Frontal cortex (tissue), 4 donors: ENCODE measurements at places on chromosomes 16 and 17. TPM values are rescaled to one million over a fixed set of nuclear protein-coding genes. Genes with fewer than 3 reads are reported as not detected.

DNA sequence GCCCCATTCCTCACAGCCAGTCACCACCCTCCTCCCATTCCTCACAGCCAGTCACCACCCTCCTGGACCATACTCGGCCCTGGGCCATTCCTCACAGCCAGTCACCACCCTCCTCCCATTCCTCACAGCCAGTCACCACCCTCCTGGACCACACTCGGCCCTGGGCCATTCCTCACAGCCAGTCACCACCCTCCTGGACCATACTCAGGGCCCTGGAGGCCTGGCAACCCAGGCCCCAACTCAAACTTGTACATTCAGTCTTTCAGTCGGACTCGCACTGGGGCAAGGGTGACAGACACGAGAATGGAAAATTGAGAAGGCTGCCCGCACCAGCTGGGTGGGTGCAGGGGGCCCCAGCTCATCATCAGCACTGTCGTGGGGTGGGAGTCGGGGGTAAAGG lies 30.4 kb upstream of the FOXK2 start:
- no peak for DNase-seq

GRCh38 chr16:58507963-58508670 lies 7.2 kb upstream of the SETD6 start:
- no peak for DNase-seq

- DNase-seq, result no peak
Measured at GRCh38 chr16:61836804-61837393, 199.3 kb downstream of the CDH8 start.

Gene TPSD1
- not detected for total RNA-seq

DNA sequence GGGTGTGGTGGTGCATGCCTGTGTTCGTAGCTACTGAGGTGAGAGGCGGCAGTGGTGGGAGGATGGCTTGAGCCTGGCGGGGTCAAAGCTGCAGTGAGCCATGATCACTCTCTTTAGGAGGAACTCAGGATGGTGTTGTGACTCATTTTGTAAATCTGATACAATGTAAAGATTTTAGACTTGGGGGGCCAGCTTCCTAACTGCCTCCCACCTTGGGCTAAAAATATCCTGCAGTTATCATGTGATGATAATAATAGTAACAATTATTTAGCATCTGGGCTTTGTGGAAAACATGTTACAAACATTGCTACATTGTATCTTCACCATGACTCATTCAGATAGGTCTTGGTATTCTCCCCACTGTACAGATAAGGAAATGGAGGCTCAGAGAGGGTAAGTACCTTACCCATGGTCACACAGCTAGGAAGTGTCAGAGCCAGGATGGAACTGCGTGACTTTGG lies 7.4 kb downstream of the CTNS start:
- DNase-seq, result no peak

- DNase-seq, result no peak
Measured at GRCh38 chr17:17551361-17551760, 40.1 kb downstream of the PEMT start.

DNA sequence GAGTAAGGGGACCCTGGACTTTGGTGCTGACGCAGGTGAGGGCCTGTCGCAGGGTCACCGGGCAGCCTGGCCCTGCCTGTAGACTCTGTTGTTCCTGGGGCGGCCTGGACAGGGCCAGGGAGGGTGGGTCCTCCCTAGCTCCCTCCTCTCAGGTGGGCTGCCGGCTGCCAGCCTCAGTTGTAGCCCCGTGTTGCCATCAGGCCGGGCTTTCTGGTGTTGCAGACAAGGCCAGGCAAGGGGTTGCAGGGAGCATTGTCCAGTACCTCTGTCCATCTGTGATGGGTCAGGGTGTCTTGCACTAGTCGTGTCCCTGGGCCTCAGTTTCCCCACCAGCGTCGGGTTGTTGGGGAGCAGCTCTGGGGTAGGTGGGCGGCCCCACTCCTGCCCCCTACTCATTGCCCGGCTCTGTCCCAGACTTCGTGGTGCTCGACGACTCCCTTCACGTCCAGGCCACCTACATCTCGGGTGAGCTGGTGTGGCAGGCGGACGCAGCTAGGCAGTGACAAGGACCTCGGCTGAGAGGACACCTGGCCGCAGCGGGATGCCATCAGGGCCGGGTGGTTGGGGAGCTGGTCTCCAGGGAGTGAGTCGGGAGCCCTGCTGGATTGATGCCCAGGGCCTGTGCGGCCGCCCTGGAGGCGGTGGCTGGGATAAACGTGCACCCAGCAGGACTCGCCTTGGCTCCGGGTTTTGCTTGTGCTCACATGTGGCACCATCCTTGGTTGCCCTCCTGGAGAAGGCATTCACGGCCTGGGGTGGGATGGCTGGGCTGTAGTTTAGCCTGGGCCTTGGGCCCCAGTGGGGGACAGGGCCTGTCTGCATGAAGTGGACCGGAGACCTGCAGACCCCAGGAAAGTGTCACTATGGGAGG lies 1.9 kb downstream of the CEMP1 start:
- DNase-seq, result no peak

DNA sequence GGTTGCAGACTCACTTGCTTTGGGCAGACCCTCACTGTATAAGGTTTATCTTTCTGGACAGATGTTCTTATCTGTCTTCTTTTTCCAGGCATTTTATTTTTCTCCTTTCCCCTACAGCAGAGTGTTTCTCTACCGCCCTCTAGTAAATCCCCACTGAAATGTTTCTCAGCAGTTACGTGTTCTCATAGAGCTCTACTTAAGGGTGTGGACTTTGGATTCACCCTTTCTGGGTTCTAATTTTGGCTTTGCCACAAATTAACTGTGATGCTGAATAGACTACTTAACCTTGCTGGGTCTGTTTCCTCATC lies 2.0 kb downstream of the ADAT1 start:
- no peak for DNase-seq

DNA sequence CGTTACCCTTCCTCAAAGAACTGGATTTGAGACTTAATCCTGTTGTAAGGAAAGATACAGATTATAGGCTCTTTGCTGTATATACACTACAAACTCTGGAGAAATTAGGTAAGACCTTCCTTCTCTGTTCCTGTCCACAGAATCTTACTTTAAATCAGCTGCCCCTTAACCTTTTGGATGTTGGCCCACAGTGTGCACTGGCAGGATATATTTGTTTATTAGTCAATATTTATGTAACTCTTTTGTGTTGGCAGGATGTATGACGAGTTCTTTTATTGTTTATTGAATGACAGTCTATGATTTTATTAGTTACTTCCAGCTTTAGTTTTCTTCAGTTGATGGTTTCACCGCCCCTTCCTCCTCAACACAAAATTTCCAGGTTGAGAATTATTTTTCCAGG lies 19.7 kb downstream of the LRRC36 start:
- DNase-seq, result no peak

- no peak for DNase-seq
Measured at GRCh38 chr17:29713626-29714025, 90.9 kb upstream of the CORO6 start.

Gene MYO15A
- total RNA-seq, result 2.4 TPM

DNA sequence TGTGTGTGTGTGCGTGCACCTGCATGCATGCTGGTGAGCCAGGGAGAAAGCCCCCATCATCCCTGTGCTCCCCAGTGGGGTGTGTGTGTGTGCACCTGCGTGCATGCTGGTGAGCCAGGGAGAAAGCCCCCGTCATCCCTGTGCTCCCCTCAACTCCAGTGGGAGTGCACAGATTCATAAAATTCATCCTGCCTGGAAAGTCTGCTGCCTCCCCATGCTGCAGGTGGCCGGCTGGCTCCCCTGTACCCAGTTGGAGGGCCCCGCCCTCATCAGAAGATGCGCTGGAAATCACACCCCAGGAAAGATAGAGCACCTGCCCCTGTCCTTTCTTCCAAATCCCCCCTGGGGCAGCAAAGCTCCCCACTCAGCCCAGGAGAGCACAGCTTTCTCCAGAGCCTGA lies 84.8 kb upstream of the DOC2B start:
- DNase-seq, result no peak

GRCh38 chr17:80593181-80593580 lies 48.5 kb downstream of the RPTOR start:
- no peak for DNase-seq

Gene XYLT1
- 28.9 TPM for total RNA-seq

Gene STH
- 2.0 TPM for total RNA-seq

Gene MYCBPAP
- 0.82 TPM for total RNA-seq

Gene MARVELD3
- total RNA-seq, result not detected

Gene SLC13A2
- total RNA-seq, result not detected

DNA sequence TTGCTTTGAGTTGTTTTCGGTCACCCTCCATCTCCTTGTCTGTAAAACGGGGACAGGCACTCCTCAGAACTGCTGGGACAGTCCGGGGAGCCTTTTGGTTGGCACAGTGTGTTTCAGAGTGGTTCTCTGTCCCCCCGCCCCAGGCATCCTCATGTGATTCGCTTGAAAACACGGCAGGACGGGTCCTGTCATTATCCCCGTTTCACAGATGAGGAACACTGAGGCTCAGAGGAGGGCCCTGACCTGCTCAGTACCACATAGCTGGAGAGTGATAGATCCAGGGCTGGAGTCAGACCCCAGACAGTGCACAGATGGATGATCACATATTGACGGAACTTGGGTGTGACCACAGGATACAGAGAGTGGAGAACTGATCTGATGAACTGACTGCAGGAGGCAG lies 13.5 kb upstream of the ADGRG1 start:
- no peak for DNase-seq
